Cerebellum (tissue), 4 donors: ENCODE measurements at places on chromosomes 1 and 21.
A peak's percentile ranks its signal among the peaks of the same experiment; 100 is the strongest.

- DNase-seq: no peak
Measured at GRCh38 chr1:181023265-181024057, 791 bp upstream of the STX6 start.

- no peak for DNase-seq
Measured at GRCh38 chr1:32742199-32742947, 39.8 kb upstream of the SYNC start.

DNA sequence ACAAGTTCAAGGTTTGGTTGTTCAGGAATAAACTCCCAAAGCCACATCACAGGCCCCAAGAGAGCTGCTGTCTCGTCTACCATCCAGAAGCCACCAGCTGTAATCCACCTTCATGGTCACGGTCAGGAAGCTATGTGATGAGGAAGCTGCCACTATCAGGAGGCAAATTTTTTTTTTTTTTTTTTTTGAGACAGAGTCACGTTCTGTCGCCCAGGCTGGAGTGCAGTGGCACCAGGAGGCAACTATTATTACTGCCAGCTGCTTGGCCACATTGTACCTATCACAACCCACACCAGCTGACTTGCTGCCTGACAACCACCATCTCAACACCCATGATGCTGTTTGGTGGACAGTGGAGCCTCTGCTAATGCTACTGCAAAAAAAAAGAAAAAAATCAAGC lies 124.1 kb downstream of the OMA1 start:
- DNase-seq: no peak

DNA sequence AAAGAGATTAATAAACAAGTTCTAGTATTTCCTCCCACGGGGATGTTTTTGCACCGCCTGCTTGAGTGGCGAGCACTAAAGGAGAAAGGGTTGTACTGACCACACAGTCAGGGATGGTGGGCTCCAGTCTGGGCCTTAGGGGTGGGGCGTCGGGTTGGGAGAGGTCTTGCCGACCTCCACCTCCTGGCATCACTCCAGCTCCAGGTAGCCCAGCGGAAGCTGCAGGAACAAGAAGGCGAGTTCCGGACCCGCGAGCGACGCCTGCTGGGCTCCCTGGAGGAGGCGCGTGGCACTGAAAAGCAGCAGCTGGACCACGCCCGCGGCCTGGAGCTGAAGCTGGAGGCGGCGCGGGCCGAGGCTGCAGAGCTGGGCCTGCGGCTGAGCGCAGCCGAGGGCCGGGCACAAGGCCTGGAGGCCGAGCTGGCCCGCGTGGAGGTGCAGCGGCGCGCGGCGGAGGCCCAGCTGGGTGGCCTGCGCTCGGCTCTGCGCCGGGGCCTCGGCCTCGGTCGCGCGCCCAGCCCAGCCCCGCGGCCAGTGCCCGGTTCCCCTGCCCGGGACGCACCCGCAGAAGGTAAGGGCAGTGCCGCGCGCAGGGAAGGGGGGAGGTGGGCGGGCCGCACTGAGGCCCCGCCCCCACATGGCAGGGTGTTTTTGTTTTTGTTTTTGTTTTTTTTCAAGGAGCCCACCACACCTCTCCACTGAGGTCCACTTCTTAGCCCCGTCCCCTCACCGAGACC lies 19.7 kb downstream of the MFAP2 start:
- DNase-seq: peak; percentile 46

- DNase-seq: no peak
Measured at GRCh38 chr1:44894591-44894990, 51.5 kb upstream of the PTCH2 start.

DNA sequence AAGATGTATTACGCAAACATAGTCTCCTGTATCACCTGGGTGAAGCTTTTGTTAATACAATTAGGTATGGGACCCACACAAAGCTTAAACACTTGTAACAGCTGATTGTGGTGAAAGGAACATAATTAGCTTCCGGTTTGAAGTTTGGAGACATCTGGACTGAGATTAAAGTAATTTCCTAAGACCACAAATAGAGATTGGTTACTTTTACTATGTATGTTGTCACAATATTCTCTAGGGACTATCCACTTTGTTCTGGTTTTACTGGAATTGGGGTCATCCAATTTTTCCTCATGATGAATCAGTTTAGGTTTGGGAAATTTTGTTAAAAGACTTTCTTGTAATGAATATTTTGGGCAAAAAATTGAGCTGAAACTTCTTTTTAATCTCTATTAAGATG lies 71.8 kb upstream of the SAMSN1 start:
- no peak for DNase-seq

DNA sequence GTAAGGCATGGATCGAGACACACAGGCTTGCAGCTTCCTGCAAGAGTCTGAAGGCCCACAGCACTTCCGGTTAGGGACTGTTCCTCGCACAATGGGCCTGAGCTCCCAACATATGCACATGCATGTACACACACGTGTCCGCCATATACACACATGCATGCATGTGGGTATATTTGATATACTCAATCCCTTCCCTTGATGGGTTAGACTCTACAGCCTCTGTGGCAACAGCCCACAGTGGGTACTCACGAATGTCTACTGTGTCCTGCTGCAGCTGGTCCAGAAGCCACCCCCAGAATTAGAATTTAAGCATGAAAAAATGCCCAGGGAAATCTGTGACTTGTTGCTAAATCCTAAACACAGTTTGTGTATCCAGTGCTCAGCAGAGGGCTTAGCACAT lies 9.9 kb downstream of the F3 start:
- no peak for DNase-seq

DNA sequence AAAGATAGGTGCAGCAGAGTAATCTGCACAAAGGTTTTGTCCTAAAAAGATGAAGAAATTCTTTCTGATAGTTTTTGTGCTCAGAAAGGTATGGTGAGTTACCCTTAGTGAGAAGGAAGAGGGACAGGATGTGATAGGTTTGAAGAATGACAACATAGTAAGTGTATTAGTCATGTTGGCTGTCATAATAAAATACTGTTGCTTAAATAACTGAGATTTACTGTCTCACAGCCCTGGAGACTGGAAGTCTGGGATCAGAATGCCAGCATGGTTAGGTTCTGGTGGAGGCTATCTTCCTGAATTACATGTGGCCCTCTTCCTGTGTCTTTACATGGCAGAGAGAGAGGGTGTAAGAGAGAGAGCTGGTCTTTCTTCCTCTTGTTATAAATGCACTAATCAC lies 965.2 kb downstream of the TTLL7 start:
- no peak for DNase-seq

DNA sequence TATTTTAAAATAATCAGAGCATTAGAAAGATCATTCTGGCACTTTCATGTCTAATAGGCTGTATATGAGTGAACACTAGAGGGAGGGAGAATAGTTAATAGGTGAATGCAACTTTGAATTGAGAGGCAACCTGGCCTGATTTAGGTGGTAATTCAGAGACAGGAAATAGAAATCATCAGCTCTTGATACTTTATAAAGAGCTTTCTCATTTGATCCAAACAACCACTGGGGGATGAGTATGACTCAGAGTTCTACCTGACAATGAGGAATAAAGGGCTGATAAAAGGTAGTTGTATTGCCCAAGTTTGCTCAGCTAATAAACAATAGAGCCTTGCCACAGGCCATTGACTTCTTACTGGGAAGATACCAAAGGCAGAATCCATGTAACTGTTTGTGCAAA lies 5.2 kb upstream of the FAM89A start:
- no peak for DNase-seq

DNA sequence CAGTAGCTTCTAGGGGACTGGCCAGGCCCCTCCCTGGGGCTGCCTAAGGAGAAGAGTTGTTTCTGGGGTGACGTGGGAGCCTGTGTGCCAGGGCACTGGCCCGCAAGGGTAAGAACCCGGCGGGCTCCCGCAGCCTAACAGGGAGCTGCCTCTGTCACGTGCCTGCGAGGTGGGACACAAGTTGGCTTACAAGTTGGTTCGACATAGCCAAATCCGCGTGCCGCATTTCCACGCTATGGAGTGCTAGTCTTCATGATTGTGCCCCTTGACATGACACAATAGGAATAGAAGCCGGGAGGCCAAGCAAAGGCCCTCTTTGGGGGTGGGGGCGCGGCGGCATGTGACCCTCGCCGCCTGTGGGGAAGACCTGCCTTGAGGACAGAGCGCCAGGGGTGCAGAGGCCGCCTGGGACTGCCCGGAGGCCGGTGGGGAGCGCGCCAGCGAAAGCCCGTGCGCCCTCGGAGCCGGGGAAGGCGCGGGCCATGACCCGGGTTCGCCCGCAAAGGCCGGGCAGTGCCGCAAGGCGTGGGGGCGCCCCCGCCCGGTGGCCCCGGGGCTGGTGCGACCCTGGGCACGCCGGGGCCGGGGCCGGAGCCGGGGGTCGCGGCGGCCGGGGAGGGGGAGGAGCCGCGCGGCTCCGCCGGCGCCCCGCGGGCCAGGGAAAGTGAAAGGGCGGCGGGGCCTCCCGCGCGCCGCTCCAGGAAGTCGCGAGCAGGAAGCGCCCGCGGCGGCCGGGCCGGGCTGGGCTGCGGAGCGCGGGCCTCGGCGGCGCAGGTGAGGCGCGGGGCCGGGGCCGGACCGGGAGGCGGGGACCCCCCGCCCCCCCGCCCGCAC lies at the start of gene SLC37A1:
Gene SLC37A1, plus strand, starts transcription at position 702 of the 834 bp plus-strand sequence. CDS start 4,603 bp downstream, outside the sequence.
- peak; percentile 30 for DNase-seq

GRCh38 chr21:46145159-46145839 lies 10.1 kb downstream of the FTCD start:
- DNase-seq: no peak

DNA sequence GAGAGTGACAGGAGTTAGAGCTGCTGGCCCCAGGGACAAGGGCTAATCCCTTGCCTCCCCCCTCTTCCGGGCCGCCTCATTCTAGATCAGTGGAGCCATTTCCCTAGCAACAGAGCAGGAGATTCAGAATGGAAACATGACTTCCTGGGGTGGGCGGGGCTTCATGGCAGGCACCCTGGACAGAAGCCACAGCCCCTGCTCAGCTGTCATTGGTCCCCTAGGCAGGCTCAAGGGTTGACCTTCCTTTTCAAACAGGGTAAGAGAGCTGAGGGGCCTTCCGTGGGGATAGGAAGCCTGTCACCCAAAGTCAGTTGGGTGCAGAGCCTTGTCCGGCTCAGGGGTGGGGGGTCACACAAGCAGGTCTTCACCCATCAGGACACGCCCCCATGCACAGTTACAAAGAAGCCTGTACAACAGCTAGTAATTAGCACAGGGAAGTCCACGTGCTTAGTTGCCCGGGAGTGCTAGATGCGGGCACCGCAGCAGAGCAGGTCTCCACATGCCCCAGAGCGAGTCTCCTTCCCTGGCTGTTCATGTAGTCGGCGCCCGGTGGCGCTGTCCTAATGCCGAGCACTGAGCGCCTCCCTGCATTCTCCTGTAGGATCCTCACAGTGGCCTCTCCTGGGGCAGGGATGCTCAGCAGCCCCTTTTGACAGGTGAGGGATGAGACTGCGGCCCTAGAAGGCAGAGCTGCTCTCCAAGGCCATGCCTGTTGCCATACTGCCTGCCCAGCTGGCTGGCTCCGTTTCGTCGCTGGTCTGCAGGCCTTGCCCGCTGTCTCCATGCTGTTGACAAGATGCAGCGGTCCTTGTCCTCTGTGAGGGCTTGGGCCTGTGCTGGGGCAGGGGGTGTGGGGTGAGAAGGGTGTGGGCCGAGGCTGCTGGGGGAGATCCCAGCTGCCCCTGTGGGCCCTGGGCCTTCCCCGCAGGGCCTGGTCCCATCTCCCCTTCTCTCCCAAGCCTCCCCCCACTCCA lies 5.1 kb downstream of the TMEM201 start:
- DNase-seq: no peak

DNA sequence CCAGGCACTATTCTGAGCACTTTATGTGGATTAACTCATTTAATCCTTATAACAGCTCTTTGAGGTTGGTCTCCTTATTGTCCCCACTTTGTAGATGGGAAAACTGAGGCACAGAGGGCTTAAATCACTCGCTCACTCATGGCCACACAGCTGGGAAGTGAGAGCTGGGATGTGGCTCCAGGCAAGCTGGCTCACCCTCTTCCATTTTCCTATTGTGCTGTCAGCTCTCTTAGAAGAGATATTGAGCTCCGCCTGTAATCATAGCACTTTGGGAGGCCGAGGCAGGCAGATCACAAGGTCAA lies 3.8 kb upstream of the COL8A2 start:
- DNase-seq: no peak

- no peak for DNase-seq
Measured at GRCh38 chr1:153049211-153049610, 8.1 kb downstream of the SPRR2A start.

GRCh38 chr1:83818916-83819315 lies 180.0 kb downstream of the TTLL7 start:
- no peak for DNase-seq

DNA sequence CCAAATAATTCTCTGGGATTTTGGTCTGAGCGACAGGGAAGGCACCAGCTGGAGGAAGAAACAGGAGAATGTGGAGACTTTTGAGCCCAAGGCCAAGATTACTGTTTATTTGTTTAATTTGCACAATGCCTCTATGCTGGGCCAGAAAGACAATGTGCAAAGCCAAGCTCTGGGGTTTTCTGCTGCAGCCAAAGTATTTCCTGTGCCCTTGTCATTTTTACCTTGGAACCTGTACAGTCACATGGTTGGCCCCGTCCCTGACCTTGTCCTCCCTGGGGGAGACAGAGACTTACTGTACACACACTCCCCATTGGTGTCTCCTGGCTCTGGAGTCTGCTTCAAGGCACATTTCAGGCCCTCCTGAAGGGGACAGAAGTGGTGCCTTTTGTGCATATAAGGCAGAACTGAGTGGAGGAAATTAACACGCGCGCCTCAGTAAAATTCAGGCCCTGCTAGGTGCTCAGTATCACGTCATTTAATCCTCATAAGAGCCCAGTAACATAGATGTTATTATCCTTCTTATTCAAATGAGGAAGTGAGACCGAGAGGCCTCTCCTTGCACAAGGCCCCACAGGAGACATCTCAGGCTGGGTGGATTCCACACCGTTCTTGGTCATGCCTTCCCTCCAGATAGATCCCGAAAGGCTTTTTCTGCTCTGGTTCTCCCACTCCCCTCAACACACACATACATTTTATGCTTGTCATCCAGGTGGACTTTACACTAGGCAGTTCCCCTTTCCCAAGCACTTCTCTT lies 21.1 kb downstream of the C1orf115 start:
- no peak for DNase-seq

- no peak for DNase-seq
Measured at GRCh38 chr1:101122452-101123166, 97.0 kb upstream of the DPH5 start.

GRCh38 chr1:37476460-37477197 lies 2.2 kb downstream of the ZC3H12A start:
- peak; percentile 76 for DNase-seq

DNA sequence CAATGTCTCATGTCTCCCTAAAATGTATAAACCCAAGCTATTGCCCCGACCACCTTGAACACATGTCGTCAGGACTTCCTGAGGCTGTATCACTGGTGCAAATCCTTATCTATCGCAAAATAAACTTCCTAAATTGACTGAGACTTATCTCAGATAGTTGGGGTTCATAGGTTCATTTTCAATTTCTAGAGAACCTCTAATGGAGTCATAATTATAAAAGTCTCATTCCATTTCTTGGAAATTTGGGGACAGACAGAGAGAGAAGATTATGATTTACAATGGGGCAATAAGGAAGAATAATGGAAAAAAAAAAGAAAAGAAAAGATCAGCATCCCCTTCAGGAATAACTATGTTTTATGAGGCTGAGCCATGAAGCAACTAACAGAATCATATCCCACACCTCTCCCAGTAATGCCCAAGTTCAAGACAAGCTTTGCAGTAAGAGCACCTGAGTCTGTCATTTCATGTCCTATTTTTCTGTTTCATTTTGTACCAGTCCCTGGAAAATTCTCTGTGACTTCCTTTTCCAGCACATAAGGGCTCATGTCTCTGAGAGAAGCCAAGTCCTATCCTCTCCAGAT lies 70.0 kb upstream of the ETS2 start:
- no peak for DNase-seq
